ENCODE measurements at places on chromosomes 3 and 15.

DNA sequence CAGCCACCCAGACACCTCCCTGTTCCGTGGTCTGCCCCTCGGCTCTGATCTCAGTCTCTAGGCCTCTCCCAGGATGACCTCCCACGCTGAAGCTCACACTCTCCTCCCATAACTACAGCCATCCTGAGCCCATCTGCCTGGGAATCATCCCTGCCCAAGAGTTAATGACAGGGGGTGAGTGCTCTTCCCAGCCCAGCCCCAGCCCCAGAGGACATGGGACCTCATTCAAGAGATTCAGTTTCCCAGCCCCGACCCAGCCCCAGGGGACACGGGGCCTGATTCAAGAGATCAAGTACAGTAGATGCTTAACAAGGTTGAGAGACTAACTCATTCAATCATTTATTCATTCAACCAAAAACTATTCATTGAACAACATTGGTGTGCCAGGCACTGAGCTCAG lies 272.0 kb downstream of the XXYLT1 start:
- no peak for DNase-seq

GRCh38 chr15:51353976-51354375 lies 12.5 kb downstream of the GLDN start:
- no peak for DNase-seq

DNA sequence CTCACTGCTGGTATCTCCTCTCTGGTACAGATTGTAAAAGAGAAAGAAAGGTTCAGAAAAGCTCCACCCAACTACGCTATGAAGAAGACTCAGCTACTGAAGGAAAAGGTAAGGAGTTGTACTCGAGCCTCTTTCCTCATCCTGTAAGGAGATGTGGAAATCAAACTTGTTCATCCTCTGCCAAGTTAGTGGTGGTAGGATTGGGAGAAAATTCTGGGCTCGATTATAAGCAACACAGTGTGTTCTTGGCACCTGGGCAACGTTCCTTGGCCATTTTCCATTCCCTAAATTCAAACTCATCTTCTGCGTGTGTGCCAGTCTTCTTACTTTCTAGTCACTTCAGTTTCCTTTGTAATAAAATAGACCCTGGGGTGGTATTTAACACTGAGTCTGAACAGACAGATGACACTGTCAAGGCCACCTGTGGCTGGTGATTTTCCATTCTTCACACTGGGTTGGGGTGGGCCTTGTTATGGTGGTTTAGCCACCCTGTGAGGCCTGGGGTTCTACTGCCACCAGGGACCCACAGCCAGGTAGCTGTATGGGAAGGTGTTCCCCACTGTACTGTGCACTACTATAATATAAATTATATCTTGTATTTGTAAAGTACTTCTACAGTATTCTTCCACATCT lies 17.1 kb upstream of the ITPKA start:
- DNase-seq, result no peak

- no peak for DNase-seq
Observed at GRCh38 chr15:66805202-66805885, 103.3 kb downstream of the SMAD6 start.

GRCh38 chr3:36493051-36493450 lies 112.7 kb downstream of the STAC start:
- no peak for DNase-seq

- DNase-seq, result no peak
Observed at GRCh38 chr15:51932161-51932560, 39.4 kb downstream of the LEO1 start.

GRCh38 chr3:43079536-43080332 lies 26.1 kb downstream of the POMGNT2 start:
- DNase-seq, result no peak

GRCh38 chr3:41194701-41195100 lies 4.6 kb upstream of the CTNNB1 start:
- no peak for DNase-seq

- DNase-seq, result no peak
Observed at GRCh38 chr3:117566926-117567325, 857.3 kb downstream of the TUSC7 start.

GRCh38 chr3:17730318-17730967 lies 12.0 kb downstream of the TBC1D5 start:
- DNase-seq, result no peak

GRCh38 chr3:119352863-119353527 lies 58.8 kb downstream of the ARHGAP31 start:
- DNase-seq, result no peak

- DNase-seq, result no peak
Observed at GRCh38 chr3:123525433-123525832, 59.4 kb downstream of the HACD2 start.

GRCh38 chr3:123813876-123814275 lies 70.3 kb downstream of the MYLK start:
- no peak for DNase-seq

- DNase-seq, result no peak
Observed at GRCh38 chr3:149658744-149659497, 1.1 kb upstream of the WWTR1 start.

- DNase-seq, result peak; percentile 53
Observed at GRCh38 chr3:194328053-194328657, 23.0 kb downstream of the CPN2 start.

DNA sequence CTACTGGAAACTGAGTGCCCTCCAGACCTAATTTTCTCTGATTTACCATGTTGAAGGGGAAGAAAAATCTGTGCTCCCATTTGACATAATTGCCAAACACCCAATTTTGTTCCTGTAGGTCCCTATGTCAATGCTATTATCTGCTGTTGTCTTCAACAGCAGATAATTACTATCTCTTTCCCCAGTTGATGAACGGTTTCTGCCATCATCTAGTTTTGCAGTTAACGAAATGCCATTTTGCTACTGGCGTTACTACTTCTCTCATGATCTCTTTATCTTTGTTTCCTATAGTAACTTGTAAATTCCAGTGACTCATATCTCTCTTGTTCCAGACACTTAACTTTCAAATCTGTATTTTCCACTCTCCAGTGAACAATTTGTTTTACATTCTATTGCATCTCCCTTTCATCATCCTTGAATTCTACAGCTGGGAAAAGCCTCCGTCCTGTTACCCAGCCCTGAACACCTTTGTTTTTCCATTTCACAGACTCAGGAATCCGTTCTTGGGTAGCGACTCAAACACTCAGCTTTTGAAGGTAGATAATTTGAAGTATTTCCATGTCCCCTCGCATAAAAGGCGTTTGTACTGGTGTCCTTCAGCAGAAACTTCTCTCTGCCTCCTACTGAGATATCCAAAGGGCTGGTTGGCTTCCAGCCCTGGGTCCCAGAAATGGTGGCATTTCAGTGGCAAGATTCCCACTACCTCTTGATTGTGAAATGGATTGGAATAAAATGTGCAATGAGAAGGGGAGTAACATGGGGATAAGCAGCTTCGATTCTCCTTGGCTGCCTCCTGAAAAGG lies 111.7 kb downstream of the FOXB1 start:
- no peak for DNase-seq

DNA sequence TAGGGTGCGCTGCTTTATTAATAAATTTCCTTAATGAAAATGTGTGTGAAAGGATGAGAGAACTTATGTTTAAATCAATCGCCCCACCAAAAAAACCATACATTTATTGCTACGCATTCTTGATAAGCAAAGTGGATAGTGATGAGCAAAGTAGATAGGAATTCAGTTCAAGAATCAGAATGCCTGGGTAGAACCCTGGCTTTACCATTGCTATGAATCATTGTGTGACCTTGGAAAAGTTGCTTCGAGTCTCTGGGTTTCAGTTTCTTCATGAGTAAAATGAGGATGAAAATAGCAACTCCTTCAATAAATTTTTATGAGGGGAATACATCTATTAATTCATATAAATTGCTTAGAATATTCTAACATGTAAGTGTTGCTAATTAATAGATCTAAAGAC lies 2.6 kb upstream of the ALCAM start:
- no peak for DNase-seq

DNA sequence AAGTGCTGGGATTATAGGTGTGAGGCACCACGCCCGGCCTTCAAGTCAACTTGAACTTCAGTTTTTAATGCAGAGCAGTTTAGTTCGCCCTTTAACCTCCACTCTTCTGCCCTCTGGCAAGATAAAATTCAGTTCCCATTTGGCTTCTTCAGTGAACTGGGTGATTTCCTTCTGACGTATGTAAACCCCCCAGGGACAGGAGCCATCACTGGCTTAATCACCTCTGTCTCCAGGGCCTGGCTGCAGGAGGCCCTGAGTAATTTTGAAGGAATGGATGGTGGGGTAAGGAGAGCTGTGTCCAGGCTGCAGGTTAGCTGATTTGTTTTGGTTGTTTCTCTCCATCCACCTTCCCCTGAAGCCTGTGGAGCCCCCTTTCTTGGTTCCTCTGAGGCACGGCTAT lies 11.9 kb downstream of the MCM2 start:
- no peak for DNase-seq

DNA sequence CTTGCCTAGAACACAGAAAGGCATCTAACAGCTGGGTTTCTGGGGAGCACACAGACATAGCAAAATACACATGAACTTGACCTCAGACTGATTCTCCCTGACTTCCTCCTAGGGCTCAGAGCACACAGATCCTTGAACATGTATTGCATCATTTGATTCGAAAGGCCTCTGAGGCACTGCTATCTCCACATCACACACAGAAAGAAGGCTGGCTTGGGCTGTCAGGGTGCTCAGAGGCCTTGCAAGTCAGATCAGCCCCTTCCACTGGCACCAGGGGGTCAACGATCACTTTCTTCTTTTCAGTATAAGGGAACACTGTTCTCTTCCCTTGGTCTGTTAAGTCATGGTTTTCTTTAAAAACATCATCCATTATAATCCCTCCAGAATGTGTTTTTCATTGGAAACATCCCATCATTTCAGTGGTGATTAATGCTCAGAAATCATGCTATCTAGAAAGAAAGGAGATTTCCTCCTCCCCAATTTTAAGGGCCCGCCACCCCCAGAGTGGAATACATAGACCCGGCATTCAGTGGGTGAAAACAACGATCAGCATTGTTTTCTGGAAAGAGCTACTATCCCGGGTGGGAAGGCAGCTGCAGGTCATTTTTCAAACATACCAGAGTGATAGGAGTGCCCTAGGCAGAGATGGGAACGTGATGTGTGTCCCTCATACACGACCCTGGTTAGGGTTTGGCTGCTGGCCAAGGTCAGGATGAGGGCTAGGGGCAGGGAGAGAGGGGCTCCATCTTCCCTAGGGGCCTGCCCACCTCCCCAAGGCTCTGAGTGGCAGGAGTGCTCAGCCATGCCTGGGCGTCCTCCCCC lies 253.3 kb upstream of the LYSMD4 start:
- DNase-seq, result no peak

DNA sequence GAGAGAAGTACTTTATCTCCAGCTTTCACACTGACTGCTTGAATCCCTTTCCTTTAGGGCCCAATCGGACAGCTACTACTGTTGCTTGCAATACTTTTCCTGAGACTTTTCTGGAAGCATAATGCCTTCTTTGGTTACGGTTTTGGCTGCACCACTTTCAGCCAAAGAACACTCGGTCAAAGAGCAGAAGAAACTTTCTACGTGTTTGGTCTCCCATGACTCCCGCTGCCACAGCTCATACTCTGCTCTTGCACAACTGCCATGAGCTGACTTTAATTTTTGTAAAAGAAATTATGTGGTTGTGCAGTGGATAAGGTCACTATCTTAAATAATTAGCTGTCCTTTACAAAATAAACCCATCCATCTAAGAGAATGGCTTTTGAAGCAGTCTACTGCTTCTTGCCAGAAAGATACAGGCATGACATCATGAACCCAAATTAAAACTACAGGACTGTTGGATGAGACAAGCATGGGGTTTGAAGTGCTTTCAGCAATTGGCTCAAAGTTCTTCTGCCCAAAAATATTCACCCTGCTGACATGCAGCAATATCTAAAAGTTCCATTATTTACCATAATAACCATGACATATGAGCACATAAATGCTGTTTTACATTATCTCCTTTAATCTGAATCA lies 42.0 kb downstream of the PROS1 start:
- DNase-seq, result no peak

DNA sequence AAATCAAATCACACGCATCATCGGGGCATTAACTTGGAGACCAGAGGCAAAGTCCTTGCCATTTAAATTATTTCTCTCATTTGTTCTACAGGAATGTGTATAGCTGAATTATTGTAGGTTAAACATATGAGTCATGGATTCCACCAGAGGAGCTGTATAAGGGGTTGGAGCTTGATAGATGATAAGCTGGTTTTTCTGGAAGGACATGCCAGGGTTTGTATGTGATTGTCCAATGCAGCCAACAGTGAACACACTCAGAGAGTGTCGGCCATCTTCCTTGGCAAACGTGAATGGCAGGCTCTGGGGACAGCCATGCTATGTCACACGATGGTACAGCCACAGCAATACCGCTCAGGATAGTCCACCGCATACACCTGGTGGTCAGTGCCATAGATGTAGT lies 25.1 kb downstream of the SSUH2 start:
- no peak for DNase-seq

- DNase-seq, result no peak
Observed at GRCh38 chr3:88991496-88991895, 115.9 kb upstream of the EPHA3 start.

DNA sequence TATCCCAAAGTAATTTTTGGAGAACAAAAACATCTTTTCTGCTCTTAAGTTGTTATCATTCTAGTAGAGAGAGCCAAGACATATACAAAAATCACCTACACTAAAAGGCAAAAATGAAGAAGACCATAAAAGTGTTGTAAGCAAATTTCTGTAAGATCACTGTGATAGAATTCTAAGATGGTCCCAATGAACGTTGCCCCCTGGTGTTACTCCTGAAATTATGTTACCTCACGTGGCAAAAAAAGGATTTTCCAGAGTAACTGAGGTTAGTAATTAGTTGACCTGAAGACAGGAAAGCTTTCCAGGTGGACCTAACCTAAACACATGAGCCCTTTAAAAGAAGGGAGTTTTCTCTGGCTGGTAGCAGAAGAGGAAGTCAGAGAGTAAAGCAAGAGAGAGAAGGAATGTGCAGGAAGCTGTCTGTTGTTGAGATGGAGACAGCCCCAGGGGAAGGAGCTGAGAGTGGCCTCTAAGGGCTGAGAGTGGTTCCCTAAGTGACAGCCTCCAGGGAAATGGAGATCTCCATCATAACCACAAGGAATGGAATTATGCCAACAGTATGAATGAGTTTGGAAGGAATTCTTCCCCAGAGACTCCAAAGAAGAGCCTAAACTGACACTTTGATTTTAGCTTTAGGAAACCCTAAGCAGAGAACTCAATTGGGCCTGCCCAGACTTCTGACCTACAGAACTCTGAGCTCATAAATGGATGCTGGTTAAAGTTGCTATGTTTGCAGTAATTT lies 205.9 kb downstream of the CD47 start:
- DNase-seq, result no peak

DNA sequence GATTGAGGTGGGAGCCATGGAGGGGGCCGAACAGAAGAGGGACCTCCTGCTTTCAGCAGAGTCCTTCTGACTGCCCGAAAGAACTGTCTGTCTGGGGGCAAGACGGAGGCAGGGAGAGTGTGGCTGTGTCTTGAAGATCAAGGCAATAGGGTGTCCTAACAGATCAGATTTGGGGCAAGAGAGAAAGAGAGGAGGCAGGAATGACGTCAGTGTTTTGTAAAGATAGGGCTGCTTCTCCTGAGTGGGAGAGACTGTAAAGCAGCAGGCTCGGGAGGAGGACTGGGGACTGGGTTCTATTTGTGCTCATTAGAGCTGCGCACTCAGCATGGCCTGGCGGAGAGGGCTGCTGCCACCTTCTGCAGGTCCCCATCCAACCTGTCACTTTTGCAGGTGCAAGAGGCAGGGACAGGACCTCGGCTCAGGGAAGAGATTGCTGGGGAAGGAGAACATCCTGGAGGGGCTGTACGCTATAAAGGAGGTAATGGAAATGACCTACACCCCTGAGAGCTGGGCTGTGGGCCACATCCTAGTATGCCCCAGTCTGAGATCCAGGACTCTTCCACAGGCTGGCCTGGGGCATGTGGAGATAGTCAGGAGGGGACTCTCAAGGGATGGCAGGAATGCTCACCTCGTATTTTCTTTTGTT lies 29.0 kb upstream of the FGD5 start:
- no peak for DNase-seq

GRCh38 chr3:188782613-188783124 lies 389.1 kb upstream of the TPRG1 start:
- DNase-seq, result no peak

Measured in activated naive CD8-positive, alpha-beta T cell treated with anti-CD3 and anti-CD28 coated beads, Interleukin-2, amount 10 ng/mL, durations not matched to agents 7 days and 5 days (primary cell).